ENCODE measurements at places on chromosomes 2 and 18.

DNA sequence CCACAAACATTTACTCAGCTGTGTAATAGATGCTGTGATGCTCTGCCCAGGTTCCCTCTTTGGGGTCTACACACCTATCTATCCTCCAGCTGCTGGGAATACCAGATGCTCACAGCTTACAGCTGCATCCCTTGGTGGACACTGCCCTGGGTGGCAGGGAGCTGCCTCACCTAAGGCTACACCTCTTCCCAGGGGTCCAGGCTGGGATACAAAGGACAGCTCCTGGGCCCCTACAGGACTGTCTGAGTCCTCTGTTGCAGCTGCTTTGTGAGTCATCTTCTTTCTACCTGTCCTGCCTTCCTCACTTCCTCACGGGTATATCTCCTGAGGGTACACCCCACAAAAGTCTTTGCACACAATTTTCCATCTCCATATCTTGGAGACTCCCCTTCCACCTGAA lies 27.6 kb downstream of the THNSL2 start:
- no peak for DNase-seq

DNA sequence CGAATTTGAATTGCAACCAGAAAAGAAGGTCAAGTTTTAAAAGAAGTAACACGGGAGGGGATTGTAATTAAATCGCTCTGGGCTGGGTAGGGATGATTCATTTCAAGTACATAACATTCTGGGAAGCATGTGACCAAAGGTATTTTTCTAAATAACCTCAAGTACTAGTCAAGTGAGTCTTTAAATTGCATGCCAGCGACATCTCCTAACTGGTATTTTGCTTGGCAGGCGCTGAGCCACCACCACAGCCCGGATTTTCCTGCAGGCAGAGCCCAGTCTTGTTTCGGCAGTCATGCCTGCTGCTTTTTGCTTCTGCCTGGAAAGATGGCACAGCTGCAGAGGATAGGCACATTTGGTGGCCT lies 33.7 kb upstream of the NPAS2 start:
- DNase-seq: no peak

- DNase-seq: no peak
Observed at GRCh38 chr18:61602836-61603235, 269.6 kb downstream of the CDH20 start.

- DNase-seq: peak; percentile 32
Observed at GRCh38 chr2:9703085-9703678, 72.4 kb upstream of the YWHAQ start.

DNA sequence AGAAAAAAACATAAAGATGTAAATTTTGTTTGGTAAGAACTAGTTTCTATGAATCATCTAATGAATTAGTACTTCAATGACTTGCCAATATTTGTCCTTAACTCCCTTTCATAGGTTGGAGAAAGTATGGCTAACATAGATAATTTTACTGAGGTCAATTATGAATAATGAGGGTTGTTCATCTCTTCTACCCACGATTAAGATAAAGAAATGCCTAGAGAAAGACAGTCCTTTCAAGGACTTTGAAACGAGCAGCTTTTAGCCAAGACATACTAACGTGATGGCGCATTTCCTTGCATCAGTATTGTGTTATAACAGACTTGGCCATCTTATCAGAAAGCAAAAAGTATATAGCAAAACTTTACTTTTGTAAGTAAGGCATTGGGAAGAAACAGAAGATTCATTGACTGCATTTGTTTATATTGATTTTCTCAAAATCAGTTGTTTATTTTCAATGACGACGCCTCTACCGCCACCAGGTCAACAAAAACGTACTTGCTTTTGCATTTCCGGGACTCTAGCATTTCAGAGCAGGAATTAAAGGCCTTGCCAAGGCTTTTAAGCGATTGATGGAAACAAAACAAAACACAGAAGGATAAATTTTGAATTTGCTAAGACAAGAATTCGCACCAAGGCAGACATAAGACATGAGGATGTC lies 961 bp downstream of the RBM43 start:
- DNase-seq: peak; percentile 3

DNA sequence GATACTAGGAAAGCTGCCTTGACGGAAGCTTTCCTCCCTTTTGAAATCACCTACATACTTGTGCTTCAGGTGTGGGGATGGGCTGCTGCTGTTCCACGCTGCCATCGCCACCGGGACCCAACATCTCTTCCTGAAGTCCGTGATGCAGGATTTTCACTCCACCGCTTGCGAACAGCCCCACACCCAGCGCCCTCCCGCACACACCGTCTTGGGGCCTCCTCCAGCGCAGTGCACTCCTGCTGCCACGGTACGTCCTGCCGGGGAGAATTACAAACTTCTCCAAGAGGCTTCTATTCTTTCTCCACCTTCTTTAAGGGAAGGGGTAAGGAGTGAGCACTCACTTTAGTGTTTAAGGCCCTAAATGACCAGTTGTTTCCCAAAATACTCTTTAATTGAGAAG lies 58.2 kb downstream of the HRH4 start:
- no peak for DNase-seq

GRCh38 chr2:241041589-241042158 lies 43.3 kb downstream of the SNED1 start:
- peak; percentile 79 for DNase-seq

- DNase-seq: no peak
Observed at GRCh38 chr2:157837851-157838441, 38.2 kb downstream of the ACVR1 start.

DNA sequence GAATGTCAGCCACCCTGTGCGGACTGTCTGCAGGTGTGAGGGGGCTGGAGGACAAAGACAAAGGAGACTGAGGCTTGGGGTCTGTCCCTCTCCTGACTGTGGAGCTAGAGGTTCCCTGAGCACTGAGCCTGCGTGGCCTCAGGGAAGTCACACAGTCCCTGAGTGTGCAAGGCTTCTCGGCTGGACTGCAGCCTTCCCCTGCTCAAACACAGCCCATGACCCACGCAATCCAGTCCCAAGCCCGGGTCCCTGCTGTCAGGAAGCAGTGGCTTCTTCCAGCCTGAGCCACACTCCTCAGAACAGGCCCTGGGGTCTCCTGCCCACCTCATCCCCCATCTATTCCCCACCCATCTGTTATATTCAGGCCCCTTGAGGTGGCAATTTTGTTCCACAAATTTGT lies 2.7 kb downstream of the ASTL start:
- no peak for DNase-seq

DNA sequence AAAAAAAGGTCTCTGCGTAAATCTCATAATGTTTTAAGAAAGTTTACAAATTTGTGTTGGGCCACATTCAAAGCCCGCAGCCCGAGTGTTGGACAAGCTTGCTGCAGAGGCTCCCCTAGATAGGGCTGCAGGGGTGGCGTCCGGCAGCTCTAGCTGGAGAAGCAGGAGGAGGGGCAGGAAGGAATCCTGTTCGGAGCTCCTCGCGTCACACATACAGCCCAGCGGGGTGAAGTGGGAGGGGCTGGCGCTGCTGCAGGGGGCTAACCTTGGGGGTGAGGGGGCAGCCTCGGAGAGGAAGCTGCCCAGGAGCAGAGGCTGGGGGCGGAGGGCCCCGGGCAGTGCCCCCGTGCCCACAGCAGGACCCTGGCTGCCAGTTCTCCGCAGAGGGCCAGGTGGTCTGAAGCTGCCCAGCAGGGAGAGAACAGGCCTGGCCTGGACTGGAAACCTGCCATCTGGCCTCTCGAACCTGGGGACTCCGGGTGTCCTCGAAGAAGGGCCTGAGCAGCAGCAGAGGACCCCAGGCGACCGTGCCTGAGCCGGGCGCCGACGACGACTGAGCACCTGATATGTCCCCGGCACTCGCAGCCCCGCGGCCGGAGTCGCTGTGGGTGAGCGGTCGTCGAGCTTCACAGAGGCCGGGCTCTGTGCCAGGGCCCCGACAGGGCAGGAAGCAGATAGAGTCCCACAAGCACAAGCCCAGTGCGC lies 2.6 kb upstream of the GPR35 start:
- DNase-seq: no peak

- no peak for DNase-seq
Observed at GRCh38 chr2:137824501-137824900, 139.8 kb upstream of the HNMT start.

- DNase-seq: no peak
Observed at GRCh38 chr2:1817256-1818051, 73.1 kb upstream of the PXDN start.

DNA sequence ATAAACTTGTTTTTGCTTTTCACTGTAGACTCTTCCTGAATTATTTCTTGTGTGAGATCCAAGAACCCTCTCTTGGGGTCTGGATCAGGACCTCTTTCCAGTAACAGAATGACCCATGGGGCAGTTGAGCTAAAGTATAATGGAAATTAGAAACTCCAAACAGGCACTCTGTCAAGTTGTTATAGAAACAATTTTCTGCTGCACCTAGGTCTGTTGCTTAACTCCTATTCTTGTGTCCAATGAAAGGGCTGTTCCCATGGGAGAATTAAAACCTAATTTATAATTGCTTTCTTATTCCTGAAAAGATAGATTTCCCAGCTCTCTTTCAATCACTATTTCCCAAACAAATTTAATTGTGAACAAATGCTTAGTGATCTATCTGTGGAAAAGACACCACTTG lies 1341.3 kb upstream of the PIK3C3 start:
- no peak for DNase-seq

GRCh38 chr2:196718419-196719109 lies 79.0 kb downstream of the CCDC150 start:
- DNase-seq: no peak

DNA sequence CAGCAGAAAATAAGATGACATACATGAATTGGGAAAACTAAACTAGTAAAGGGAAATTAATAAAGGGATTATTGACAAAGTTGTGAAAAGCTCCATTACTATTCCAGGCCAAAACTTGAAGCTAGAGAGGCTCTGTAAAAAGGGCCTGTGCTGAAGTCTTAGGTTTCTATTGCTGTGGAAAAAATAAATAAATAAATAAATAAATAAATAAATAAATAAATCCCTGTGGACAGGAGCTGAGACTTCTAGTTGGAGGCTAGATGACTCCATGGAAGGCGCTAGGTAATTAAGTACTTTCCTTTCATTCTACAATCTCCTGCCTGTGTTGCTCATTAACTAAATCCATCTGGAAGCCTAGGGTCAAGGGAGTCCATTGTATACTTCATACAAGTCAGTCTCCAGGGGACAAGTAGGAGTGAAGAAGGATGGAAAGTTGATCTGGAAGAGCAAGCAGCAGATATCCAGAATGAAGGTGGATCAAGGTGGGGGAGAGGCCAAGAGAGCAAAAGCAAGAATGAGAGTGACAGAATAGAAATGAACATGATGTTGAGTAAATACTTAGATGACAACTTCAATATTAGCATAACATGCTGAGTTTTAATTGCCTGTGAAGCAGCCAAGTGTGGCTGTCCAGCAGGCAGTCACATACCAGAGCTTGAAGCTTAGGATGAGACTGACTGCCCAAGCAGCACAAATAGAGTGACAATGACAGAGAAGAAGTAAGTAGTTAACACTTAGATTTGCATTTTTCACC lies 26.2 kb upstream of the CCNT2 start:
- no peak for DNase-seq

DNA sequence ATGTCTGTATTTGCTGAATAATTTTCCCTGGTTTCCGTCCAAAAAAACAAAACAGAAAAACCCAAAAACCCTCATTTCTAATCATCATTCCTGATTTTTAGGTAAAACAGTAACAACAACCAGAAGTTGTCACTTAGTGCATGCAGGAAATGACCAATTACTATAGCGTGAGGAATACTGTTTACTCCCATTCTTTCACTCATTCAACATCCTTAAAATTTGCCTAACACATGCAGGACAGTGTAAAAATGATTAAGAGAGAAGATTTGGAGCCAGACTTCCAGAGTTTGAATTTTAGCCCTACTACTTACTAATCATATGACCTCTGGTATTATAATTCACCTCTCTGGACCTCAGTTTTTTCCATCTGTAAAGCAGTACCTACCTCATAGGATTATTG lies 83.1 kb downstream of the FIGN start:
- no peak for DNase-seq

GRCh38 chr2:233976690-233977294 lies 59.6 kb downstream of the TRPM8 start:
- peak; percentile 64 for DNase-seq

DNA sequence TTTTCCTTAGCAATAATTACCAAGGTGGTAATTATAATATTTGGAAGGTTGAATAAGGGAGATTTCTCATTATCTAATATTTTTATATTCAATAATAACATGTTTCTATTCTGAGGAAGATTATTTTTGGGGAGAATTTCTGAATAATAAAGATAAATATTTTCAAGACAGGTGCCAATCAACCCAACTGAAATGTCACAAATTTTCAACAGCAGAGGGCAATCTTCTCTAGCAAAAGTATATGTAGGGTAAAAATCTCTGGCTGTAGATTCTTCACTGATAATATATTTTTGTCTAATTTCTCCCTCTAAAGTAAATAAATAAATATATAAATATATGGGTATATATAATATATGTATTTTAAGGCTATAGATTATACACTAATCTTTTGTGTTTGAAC lies 1187.2 kb upstream of the CRIM1 start:
- DNase-seq: no peak

DNA sequence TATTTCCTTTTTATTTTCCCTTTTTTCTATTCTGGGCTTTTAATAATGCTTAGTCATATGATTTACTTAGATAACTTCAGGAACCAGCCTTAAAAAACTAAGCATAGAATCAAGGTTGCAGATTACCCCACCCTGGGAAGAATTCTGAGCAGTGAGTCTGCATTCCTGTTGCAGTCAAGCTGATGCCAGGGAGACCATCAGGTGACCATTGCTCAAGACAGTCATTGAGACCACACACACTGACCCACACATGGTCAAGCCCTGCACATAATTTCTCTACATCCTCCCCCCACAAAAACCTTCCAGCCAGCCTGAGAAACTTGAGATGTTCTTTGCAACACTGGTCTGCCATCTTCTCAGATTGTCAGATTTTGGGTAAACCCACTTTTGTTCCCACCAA lies 83.9 kb downstream of the SH3YL1 start:
- no peak for DNase-seq

DNA sequence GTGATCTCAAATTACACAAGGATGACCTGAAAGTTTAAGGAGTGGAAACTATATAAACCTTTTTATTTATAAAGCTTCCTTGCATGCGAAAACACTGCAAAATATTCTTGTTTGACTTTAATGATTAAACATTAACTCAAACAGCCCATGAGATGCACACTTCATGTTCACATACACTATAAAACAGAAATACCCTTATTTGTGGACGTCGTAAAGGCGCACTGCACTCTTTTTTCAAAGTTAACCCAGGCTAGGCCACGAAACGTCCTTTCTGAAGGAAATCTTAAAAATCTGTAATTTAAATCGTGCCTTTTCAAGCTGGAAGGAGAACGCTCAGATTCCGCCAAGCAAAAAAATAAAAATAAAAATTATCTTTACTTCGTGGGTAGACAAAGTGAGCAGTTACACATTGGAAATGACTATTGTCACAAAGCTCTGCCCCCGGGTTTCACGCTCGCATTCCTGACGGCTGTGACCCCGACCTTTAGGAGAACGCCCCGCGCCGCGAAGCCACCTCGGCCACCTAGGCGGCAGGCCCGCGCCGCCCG lies 728 bp downstream of the FAM168B start:
- DNase-seq: no peak

GRCh38 chr2:194616334-194616733 lies 1040.7 kb upstream of the SLC39A10 start:
- DNase-seq: no peak

Data from MV-4-11 (cell line).